Omental fat pad (tissue), 4 donors: ENCODE measurements at places on chromosomes 13 and 19. TPM values are rescaled to one million over a fixed set of nuclear protein-coding genes. Genes with fewer than 3 reads are reported as not detected.

Gene ANGPTL8
- total RNA-seq = 4.7 TPM

Gene VSIG10L
- 1.0 TPM for total RNA-seq

Gene ERF
- 34.8 TPM for total RNA-seq

Gene CLIP3
- 3.3 TPM for total RNA-seq

Gene DAPK3
- 65.3 TPM for total RNA-seq

Gene DOCK6
- 17.1 TPM for total RNA-seq

Gene HSPB6
- 145 TPM for total RNA-seq

Gene PSG11
- total RNA-seq = not detected

Gene AMH
- total RNA-seq = 1.1 TPM

Gene SYT5
- total RNA-seq = not detected

DNA sequence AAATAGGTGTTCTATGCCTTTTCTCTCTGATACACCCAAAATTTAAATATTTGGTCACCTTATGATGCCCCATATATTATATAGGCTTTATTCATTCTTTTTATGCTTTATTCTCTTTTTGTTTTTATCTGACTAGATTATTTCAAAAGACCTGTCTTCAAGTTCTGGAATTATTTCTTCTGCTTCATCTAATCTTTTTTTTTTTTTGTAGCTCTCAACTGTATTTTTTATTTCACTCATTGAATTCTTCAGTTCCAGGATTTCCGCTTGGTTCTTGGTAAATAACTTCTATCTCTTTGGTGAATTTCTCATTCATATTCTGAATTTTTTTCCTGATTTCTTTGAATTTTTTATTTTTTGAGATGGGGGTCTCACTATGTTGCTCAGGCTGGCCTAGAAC is 3.9 kb upstream of the CLEC4M start:
- no peak for DNase-seq

DNA sequence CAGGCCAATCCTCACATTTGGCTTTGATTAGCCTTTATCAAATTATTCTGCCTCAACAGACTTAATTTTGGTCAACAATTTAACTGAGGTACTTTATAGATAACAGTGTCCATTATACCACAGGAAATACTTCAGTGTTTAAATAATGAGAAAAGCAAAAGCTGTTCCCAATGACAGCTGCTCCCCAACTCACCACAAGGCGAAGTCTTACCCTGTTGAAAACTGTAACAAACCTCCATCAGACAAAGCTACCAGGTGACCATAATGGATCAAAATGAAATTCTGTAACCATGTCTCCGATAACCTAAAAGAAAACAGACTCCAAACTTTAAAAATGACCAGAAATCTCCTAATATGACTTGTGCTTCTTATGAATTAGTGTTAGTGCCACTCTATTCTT is 50.3 kb downstream of the ZNF44 start:
- DNase-seq = no peak

GRCh38 chr19:38819231-38819920 is 6.6 kb upstream of the LGALS4 start:
- no peak for DNase-seq

DNA sequence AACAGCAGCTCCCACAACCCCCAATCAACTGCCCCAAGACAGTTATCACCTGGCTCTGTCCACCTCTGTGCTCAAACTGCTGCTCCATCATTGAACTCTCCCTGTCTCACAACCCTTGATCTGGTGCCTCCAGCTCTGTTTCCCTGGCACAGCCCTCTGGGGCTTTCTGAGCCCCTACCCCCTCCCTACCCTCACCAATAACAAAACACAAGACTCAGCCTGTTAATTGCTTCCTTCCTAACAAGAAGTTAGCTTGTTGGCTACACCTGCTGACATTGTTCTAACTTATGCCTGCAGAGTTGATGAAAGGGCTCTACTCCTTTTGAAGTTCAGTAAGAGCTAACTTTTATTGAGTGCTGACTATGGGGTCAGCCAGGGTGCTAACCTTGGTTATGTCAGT is 99.4 kb upstream of the FNDC3A start:
- no peak for DNase-seq

DNA sequence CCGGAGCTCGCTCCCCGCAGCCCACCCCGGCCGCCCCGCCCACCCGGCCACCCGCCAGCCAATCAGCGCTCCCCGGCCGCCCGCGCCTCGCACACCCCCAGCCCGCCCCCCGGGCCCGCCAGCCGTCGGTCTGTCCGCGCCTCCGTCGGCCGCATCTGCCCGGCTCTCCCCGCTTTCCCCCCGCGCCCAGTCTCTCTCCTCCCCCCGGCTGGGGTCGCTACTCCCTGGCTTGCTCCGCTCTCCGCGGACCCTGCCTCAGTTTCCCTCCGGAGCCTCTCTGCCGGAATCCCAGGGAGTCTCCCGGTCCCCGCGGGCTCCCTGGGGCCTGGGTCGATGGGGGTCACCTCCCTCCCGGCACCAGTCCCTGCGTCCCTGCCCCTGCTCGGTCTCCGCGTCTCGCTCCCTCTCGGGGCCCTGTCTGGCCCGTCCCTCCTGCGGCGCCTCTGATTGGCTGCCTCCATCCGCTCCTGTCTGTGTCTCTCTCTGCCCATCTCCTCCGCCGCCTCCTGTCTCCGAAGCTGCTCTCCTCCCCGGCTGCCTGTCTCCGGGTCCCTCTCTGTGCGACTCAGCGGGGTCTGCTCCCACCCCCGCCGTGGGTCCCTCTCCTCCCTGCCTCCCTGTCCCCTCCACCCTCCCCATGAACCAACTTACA is 484 bp downstream of the IL11 start:
- DNase-seq = no peak

- peak; percentile 63 for DNase-seq
Observed at GRCh38 chr19:11203194-11204075, 6.1 kb upstream of the KANK2 start.

DNA sequence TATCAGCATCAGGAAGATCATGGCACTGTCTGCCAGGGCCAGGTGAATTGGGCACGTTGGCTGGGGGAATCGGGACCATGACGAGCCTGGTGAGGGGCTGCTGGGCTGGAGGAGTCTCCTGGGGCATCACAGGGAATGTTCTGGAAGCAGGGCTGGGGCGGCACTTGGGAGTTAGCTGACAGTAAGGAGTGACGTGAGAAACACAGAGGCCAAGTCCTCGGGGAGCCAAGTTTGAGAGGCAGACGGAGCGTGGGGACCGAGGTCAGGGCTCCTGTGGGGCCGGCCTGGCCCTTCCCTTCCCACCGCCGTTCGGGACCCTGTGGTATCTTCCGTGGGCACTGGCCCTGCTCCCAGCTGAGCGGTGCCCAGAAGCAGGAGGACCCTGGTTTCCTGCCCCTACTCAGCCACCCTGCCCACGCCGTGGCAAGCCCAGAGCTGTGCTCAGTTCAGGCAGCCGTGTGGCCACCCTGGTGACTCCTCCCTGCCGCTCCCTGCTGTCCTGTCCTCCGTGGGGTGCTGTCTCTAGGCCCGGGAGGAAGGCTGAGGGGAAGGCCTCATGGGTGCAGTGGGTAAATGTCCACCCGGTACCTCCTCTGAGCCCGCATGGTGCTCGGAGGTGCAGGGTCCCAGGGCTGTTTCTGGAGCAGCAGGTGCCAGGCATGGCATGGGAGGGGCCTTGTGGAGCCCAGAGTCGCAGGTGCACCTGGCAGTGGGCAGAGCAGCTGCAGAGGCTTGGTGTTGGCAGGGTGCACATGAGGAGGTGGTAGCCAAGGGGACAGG is 25.2 kb downstream of the CRTC1 start:
- DNase-seq = no peak

GRCh38 chr13:40172149-40172591 is 494.3 kb downstream of the FOXO1 start:
- no peak for DNase-seq

DNA sequence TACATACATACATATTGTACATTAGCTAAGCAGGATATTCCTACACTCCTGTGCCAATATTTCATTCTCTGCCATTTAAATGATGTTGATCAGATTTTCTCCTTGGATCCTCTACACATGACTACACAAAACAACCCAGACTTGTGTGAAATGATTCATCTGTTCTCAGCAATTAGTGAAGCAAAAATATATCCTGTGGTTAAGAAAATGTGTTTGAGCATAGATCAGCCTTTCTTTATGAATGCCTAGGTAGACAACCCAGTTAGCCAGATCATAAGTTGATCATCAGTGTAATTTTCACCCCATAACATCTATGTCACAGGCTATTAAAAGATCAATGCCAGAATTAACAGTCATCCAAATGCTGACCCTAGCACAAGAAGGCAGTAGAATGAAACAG is 275.2 kb upstream of the EDNRB start:
- DNase-seq = no peak

- no peak for DNase-seq
Observed at GRCh38 chr13:105952233-105952972, 583.1 kb downstream of the EFNB2 start.

DNA sequence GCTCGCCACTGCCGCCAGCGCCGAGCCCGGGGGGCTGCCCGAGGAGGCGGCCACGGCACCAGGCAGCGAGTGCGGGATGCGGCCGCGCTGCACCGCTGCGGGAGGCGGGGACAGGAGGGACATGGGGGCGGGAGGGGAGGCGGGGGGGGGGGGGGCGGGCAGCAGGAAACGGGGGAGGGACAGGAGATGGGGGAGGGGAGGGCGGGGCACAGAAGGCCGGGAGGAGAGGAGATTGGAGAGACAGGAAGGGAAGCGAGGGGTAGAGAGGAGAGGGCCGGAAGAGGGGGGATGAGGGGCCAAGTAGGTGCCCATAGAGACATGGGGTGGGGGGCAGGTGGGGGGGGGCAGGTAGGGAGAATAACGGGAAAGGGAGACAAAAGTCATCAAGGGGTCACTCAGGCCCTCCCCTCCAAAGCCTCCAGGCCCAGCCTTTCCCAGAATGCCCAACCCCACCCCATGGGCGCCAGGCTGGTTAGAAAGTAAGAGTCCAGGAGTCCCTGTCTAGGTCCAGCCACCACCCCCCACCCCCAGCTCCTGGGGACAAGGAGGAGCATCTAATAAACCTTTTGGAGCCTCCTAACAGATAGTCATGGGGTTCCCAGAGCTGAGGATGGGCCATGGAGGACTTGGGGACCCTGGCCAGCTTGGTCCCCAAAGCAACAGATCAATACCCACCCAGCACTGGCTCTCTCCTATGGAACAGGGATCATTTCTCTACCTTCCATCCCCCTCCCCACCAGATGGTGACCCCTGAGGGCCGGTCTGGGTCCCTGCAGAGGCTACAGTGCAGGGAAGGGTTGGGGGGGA is 9.5 kb downstream of the NR2F6 start:
- no peak for DNase-seq

DNA sequence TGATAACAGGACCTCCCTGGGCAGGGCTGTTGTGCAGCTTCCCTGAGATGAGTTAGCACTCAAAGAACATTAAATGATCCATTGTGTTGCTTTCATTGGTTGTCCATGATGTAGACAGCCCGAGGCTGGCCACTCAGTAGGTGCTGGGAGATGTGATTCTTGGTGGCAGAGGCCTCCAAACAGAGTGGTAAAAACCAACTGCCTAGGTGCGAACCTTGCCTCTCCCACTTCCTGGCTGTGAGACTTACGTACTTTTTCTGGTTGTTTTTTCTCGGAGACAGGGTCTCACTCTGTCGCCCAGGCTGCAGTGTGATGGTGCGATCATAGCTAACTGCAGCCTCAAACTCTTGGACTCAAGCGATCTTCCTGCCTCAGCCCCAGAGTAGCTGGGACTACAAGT is 6.2 kb downstream of the SARS2 start:
- DNase-seq = no peak

DNA sequence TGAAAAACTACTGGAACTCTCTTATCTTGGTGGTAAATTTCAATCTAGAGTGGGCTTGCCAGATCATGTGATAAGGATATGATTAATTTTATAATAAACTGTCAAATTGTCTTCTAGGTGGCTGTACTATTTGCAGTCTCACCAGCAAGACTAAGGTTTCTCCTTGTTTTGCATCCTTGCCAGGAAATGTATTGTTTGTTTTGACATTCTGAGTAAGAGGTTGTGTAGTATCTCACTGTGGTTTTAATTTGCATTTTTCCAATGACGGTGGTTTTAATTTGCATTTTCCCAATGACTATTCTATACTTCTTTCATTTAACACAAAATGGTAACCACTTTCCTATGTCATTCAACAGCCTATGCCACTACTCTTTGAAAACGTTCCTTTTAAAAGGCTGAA is 2.0 kb downstream of the CAB39L start:
- DNase-seq = no peak

GRCh38 chr13:26442541-26442940 is 114.9 kb upstream of the WASF3 start:
- no peak for DNase-seq

- DNase-seq = no peak
Observed at GRCh38 chr19:36140304-36141038, 605 bp downstream of the CAPNS1 start.

- no peak for DNase-seq
Observed at GRCh38 chr13:24360106-24360505, 50.7 kb downstream of the C1QTNF9 start.

DNA sequence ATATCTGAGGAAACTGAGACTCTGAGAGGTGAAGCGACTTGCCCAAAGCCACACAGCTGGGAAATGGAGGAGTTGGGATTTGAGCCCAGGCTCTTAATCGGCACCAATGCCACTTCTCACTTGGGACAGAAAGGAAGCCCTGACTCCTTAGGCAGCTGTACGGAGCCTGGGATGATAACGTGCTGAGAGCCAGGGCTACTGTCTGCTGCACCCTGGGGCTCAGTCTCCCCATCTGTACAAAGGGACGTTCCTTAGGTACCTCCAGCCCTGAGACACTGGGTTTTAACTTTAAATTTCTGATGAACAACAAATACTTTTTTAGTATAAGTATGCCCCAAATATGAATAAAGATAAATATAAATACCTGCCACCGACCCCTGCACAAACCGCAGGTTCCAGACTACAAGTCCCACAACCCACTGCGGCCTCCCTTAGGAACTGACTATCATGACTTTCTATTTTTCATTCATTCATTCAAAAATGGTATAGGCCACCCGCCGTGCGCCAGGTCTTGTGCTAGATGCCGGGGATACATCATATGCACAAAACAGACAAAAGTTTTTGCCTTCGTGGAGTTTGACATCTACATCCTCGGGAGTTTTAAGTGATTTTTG is 776 bp upstream of the NCLN start:
- DNase-seq = peak; percentile 46

- DNase-seq = no peak
Observed at GRCh38 chr13:21934284-21934683, 263.4 kb downstream of the FGF9 start.

- no peak for DNase-seq
Observed at GRCh38 chr13:87356314-87356713, 314.9 kb upstream of the SLITRK5 start.

DNA sequence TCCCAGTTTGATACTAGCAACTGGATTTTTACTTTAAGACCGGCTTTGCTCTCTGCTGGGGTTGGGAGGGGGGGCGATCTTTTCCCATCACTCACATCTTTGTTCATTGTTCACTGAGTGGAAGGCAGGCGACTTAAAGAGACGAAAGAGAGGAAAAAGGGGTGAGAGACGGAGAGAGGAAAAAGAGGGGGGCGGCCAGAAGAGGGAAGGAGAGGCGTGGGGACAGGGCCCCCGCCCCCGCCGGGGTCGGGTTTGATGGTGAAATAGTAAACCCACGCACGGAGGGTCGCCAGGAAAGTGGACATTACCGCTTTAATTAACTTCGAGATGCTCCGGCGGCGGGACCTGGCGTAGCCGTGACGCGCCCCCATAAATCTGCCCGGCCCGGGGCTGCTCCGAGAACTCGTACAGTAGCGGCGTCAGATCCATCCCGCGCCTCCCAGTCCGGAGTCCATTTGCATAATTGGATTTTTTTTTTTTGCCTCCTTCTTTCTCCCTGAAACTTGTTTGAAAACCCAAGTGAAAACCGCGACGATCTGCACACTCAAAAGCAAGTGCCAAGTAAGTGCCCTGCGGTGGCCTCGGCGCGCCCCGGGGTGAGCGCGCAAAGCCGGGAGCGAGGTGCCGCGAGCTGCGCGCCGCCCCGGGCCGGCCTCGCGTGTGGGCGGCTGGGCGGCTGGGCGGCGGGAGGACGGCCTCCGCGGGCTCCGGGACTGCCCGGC is 143.9 kb upstream of the ZNF536 start:
- no peak for DNase-seq
